Activated CD4-positive, alpha-beta memory T cell treated with anti-CD3 and anti-CD28 coated beads for 36 hours (primary cell): ENCODE measurements at places on chromosomes 3 and 15. TPM values are rescaled to one million over a fixed set of nuclear protein-coding genes. Genes with fewer than 3 reads are reported as not detected.

DNA sequence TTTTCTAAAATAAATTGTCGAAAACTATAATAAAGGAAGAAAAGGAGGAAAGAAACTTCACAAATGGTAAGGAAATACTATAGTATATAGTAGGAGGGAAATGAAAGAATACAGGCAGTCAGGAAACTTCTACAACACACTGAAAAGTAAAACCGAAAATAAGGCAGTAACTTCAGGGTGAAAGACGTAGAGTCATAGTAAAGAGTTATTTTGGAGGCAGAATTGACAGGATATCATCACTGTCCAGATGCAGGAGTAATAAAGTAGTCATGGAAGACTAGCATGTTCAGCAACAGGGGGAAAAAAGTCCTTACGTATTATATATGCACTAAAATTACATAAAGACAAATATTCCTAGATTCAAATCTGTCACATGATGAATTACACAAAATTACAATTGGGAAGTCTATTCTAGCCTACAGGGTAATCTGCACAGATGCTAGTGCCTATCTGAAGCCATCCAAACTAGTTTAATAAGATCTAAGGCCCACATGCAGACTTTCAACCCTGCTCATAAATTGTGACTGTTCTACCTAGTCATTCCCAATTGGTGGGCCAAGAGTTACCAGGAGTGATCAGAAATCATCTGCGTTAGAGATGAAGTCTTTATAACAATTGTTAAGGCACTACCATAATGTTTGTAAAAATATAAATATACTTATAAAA lies 14.0 kb downstream of the VPS13C start:
- H3K4me3 ChIP-seq = peak overlapping the region; percentile 30
- no peak for DNase-seq
- peak overlapping the region; percentile 14 for H3K27ac ChIP-seq
- no peaks in the 10 kb centered on the region for H3K27me3 ChIP-seq
- H3K4me1 ChIP-seq = peaks cover 29% of the 10 kb centered on the region

GATM gene
- total RNA-seq = 0.62 TPM

SMAD6 gene
- 0.24 TPM for total RNA-seq

GRCh38 chr15:29904757-29905417 lies 82.6 kb upstream of the TJP1 start:
- H3K27me3 ChIP-seq = peaks cover 10% of the 10 kb centered on the region
- no peak overlapping the region for H3K27ac ChIP-seq
- no peak for DNase-seq
- no peak overlapping the region for H3K4me3 ChIP-seq
- H3K4me1 ChIP-seq = no peaks in the 10 kb centered on the region
- no peaks in the 10 kb centered on the region for H3K36me3 ChIP-seq

GCNT3 gene
- total RNA-seq = not detected

C3orf49 gene
- not detected for total RNA-seq
